ENCODE measurements at places on chromosomes 12 and 14.

DNA sequence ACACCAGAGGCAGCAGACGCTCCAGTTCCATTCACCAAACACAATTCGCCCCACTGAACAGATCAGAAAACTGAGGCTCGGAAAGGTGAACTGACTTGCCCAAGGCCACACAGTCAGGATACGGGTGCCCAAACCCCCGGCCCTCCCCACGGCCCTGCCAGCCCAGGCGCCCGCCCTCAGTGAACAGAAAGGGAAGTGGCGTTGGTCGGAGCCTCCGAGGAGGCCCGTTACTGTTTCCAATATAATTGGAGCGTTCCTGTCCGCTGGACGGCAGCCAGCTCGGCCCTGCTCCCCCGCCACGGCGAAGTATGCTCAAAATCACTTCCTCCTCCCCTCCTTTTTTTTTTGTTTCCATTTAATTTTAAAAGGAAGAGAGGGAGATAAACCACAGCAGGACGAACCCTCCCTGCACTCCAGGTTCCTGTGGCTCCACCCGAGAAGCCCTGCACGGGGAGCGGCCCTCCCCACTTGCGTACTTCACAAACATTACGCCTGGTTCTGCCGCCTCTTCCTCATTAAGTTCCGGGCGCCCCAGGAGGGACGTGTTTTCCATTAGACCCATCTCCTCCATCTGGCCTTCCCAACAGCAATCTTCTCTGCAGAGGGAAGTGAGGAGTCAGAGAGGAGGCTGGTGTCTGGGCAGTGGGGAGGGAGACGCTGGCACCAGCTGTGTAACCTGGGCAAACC, 61.1 kb downstream of the NCOR2 start:
- H3K27ac ChIP-seq: no peak overlapping the region
- H3K4me3 ChIP-seq: no peak overlapping the region
- DNase-seq: peak; percentile 93

DNA sequence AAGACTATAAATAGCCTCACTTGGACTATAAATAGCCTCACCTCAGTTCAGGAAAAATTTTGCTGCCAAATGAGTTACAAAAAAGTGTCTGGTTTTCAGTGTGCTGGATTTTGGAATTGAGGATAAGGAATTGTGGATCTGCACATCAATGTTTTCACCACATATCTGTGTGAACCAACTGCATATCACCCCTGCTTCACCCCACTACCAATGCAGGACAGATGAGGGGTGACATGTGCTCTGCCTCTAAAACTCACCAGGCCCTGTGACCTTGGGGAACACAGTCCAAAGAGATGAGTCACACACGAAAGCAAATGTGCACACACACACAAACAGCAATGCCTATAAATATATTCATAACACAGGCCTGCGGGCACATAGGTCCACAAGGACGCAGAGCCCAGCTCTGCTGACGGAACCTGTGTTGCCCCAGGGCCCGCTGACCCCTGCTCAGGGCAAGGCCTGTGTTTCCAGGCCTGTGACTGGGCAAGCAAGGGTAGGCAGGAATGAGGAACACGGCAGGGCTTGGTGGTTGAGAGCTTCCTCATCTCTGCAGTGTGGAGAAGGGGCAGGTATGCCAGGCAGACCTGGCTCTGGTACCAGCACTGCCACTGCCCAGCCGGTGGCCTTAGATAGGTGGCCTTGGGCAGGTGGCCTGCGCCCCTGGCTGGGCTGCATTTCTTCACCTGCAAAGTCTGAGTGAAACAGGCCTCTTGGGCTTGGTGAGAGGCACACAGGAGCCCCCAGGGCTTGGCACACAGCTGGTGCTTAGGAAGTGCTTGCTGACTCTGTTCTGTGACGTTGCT, 82.4 kb downstream of the ARL6IP4 start:
- H3K4me3 ChIP-seq: no peak overlapping the region
- no peak for DNase-seq
- H3K4me1 ChIP-seq: peaks cover 8% of the 10 kb centered on the region
- H3K36me3 ChIP-seq: no peaks in the 10 kb centered on the region
- H3K27me3 ChIP-seq: no peaks in the 10 kb centered on the region
- peak overlapping the region; percentile 90 for H3K27ac ChIP-seq

- DNase-seq: no peak
- H3K4me1 ChIP-seq: no peaks in the 10 kb centered on the region
Measured at GRCh38 chr12:106280106-106280505, 22.4 kb upstream of the TCP11L2 start.

GRCh38 chr12:19910681-19911080, 457.7 kb upstream of the PDE3A start:
- H3K27ac ChIP-seq: no peak overlapping the region
- H3K36me3 ChIP-seq: no peaks in the 10 kb centered on the region
- no peaks in the 10 kb centered on the region for H3K27me3 ChIP-seq
- no peak overlapping the region for H3K4me3 ChIP-seq

- peak overlapping the region; percentile 49 for H3K4me3 ChIP-seq
- no peaks in the 10 kb centered on the region for H3K27me3 ChIP-seq
- H3K27ac ChIP-seq: no peak overlapping the region
- H3K4me1 ChIP-seq: no peaks in the 10 kb centered on the region
Measured at GRCh38 chr12:116736962-116737773, 701 bp downstream of the SPRING1 start.

DNA sequence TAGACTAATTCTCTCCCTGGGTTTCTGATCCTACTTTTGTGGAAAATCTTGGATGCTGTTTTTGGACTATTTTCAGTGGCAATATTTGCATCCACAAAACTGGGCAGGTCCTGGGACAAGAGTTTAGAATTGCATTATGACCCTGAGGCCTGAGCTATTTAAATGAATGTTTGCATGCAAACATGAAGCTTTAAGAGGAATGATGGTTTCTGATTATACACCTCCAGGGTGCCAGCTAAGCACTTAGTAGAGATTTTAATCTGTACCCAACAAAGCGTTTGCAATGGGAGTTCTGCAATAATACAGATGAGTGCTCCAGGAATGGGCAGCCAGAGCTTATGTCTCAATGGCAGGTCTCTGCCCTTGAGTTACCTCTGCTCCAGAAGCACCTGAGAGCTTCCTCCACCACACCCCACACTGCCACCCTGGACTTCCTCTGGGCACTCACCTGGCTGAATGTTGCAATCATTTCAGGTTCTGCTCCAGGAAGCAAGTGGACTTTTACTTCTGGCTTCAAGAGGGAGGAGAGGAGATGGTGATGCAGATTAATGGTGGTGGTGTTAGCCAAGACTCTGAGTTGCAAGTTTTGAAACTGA, 6.0 kb upstream of the SPTLC2 start:
- no peaks in the 10 kb centered on the region for H3K4me1 ChIP-seq
- H3K27me3 ChIP-seq: no peaks in the 10 kb centered on the region
- no peak overlapping the region for H3K27ac ChIP-seq
- no peak for DNase-seq

- no peak overlapping the region for H3K27ac ChIP-seq
- no peaks in the 10 kb centered on the region for H3K4me1 ChIP-seq
- no peaks in the 10 kb centered on the region for H3K27me3 ChIP-seq
- no peak overlapping the region for H3K4me3 ChIP-seq
Measured at GRCh38 chr14:77071938-77072388, 26.1 kb upstream of the CIPC start.

DNA sequence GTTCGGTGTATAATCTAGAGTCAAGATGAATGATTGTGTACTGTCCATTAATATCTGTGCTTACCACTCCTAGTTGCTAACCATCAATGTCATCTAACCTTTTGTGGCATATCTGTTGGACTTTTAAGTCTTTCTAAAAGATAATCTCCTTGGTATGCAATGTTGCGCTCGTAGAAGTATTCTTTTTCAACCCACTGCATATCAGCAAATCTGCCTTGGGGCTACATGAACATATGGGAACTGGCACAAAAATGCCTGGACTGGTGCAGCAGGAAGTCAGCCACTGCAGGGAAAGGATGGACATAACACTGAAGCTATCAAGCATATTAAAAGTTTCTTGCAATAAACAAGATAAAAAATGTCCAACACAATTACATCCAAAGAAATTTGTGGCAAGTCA, 124.3 kb upstream of the SLC38A4 start:
- no peak overlapping the region for H3K4me3 ChIP-seq
- H3K27ac ChIP-seq: no peak overlapping the region
- H3K36me3 ChIP-seq: no peaks in the 10 kb centered on the region
- no peaks in the 10 kb centered on the region for H3K4me1 ChIP-seq
- DNase-seq: no peak
- no peaks in the 10 kb centered on the region for H3K27me3 ChIP-seq

DNA sequence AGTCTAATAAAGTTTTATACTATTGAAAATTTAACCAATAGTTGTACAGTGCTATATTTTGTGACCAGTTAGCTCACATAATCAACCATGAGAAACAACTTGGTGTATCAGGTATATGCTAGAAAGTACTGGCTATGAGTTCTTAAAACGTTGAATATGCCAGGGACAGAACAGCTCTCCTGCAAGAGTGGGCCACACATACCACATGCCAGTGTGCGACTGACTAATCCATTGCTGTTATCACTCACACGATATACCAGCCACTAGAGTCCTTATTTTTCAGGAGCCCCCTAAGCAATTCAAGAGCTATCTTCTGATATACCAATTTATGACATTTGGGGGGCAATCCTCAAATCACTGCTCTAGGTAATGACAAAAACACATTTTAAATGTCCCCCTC, 9.5 kb downstream of the PKP2 start:
- H3K4me1 ChIP-seq: no peaks in the 10 kb centered on the region
- DNase-seq: no peak
- no peaks in the 10 kb centered on the region for H3K36me3 ChIP-seq
- no peaks in the 10 kb centered on the region for H3K27me3 ChIP-seq

DNA sequence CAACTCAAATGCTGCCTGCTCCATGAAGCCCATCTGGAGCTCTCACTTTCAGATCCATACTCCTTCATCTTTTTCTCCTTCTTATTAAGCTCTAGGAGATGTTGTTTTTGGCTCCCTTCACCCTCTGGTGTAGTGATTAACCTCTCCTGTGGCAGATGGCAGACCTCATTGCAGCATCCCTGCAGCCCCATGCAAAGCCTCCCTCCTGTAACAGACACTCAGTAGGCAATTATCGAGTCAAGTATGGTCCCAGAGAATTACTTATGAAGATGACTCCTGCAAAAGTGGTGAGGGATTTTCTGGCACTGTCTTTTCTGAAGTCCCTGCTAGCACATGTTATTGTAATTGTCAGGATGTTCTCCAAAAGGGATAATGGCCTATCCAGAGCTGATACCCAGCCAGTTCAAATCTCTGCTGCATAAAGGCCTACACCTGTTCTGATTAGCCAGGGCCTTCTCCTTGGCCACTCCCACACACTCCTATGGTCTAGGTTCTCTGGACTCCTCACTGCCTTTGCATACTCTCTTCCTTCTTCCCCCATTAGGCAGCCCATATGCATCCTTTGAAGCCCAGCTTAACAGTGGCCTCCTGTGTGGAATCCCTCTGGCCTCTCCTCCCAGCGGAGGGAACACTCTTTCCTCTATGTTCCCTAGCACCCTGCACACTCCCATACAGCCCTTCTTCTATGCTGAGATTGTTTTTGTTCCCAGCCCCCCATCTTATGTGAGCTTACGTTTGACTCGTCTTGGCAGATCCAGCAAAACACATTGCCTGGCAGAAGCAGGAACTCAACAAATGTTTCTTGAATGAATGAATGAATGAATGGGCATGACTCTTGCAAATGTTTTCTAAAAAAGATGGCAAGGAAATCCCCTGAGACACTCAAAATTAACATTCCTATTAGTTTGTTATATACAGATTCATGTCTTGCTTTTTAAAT, 43.9 kb upstream of the MDM1 start:
- no peak for DNase-seq
- H3K27ac ChIP-seq: no peak overlapping the region
- no peaks in the 10 kb centered on the region for H3K36me3 ChIP-seq
- no peaks in the 10 kb centered on the region for H3K4me1 ChIP-seq
- no peaks in the 10 kb centered on the region for H3K27me3 ChIP-seq

DNA sequence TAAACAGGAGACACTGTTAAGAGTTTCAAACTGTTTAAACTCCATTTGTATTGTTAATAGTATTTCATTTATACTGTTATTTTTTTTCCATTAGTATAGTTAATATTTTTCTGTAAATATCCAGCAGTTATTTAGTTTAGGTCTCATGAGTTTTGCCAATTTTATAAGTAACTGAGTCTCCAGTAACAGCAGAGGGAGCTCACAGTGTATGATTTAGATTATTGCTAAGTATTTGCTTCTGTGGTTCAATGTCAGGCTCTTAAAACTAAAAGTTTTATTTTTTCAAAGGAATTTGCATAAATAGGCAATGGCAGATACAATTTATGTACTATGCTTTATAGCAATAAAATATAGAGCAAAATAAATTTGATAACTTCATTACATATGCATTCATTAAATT, 209.7 kb downstream of the ATXN7L3B start:
- no peak overlapping the region for H3K4me3 ChIP-seq
- H3K4me1 ChIP-seq: no peaks in the 10 kb centered on the region
- no peaks in the 10 kb centered on the region for H3K27me3 ChIP-seq
- no peak overlapping the region for H3K27ac ChIP-seq
- H3K36me3 ChIP-seq: no peaks in the 10 kb centered on the region

DNA sequence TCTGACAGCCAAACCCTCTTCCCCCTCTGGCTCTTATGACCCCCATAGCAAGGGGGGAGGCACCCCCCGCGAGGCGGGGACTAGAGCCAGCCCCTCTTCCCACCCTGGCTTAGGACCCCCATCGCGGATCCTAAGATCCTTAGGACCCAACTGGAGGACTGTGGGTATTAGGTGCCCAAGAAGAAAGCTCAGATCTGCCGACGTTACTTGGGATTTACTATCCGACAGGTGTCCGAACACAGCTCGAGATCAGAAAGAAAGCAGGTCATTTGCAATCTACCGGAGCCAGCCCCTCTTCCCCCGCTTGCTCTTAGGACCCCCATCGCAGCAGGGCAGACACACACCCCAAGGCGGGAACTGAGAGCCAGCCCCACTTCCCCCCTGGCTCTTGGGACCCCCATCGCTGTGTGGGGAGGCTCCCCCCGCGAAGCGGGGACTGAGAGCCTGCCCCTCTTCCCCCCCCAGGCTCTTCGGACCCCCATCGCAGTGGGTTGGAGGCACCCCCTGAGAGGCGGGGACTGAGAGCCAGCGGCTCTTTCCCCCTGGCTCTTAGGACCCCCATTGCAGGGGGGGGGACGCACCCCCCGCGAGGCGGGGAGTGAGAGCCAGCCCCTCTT, 46.8 kb downstream of the DDX11 start:
- DNase-seq: no peak
- no peaks in the 10 kb centered on the region for H3K36me3 ChIP-seq
- H3K27ac ChIP-seq: no peak overlapping the region
- H3K4me1 ChIP-seq: no peaks in the 10 kb centered on the region
- H3K27me3 ChIP-seq: no peaks in the 10 kb centered on the region
- no peak overlapping the region for H3K4me3 ChIP-seq

GRCh38 chr12:3177778-3178425, 100.7 kb downstream of the TSPAN9 start:
- H3K27me3 ChIP-seq: no peaks in the 10 kb centered on the region
- no peaks in the 10 kb centered on the region for H3K36me3 ChIP-seq
- no peak overlapping the region for H3K4me3 ChIP-seq

GRCh38 chr12:55392032-55392795, 8.1 kb upstream of the OR6C65 start:
- peak; percentile 60 for DNase-seq
- no peaks in the 10 kb centered on the region for H3K4me1 ChIP-seq
- H3K27me3 ChIP-seq: no peaks in the 10 kb centered on the region
- H3K27ac ChIP-seq: no peak overlapping the region
- no peak overlapping the region for H3K4me3 ChIP-seq

- no peaks in the 10 kb centered on the region for H3K27me3 ChIP-seq
- no peaks in the 10 kb centered on the region for H3K36me3 ChIP-seq
- H3K27ac ChIP-seq: no peak overlapping the region
- H3K4me3 ChIP-seq: no peak overlapping the region
- H3K4me1 ChIP-seq: peaks cover 2% of the 10 kb centered on the region
Measured at GRCh38 chr14:29893989-29894388, 33.7 kb downstream of the PRKD1 start.

All from aorta (tissue), 5 donors.